ENCODE measurements at places on chromosomes 2 and 18. TPM values are rescaled to one million over a fixed set of nuclear protein-coding genes. Genes with fewer than 3 reads are reported as not detected.

DNA sequence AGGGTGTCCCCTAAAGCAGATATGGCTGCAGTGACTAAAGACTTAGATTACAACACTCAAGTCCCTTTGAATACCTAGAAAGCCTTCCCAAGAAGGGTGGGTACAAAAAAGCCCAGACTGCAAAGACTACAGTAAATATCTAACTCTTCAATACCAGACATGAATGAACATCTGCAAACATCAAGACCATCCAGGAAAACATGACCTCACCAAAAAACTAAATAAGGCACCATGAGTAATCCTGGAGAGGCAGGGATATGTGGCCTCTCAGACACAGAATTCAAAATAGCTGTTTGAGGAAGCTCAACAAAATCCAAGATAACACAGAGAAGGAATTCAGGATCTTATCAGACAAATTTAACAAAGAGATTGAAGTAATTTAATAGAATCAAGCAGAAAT lies 138.2 kb upstream of the OTOS start:
- no peak for DNase-seq

DNA sequence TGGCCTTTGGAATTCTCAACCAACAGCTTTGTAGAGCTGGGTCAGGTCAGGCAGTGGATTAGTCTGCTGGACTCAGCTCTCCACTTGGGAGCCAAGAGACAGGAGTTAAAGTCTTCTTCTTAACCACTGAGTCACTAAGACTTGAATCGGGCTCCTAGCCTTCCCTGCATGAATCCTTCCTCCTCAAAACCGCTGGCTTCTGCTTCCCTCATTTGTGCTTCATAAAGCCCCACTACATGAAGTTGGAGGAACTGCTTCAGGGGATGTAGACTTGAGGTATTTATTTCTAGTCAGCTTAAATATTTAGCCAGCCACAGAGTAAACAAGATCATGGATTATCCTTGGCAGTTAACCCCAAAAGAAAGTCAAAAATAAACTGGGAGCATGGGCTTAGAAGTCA lies 536.3 kb upstream of the TNP1 start:
- no peak for DNase-seq

Gene LYG2
- polyA plus RNA-seq, result 0.26 TPM

DNA sequence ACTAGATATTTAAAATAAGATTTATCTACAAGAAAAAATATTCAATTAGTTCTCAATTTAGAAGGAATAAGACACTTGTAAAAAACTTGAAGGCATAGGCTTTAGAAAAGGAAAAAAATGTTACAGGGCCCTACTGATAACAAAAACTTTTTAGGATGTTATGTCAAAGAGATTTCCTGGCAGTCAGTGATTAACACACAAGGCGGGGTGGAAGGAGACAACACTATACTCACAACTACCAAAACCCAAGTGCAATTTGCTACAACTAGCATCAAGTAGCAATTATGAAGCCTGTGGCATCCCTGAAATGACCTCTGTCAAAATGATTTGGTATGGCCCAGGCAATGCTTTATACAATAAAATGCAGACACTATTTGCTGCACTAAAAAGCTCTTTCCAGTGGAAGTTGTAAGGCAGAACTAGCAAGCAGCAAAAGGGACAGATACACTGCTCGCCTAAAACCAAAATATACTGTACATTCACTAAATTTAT lies 15.3 kb downstream of the STRN start:
- DNase-seq, result no peak

- no peak for DNase-seq
These were observed 231.9 kb downstream of the BCL2 start for GRCh38 chr18:63087421-63088230.
